Kidney (tissue), 22 donors: ENCODE measurements at places on chromosomes 12 and 14. TPM values are rescaled to one million over a fixed set of nuclear protein-coding genes. Genes with fewer than 3 reads are reported as not detected.

SDSL gene
- 22.8 TPM for total RNA-seq

FAM181A gene
- not detected for total RNA-seq

PLEKHD1 gene
- 0.25 TPM for total RNA-seq

COQ6 gene
- total RNA-seq = 24.6 TPM

LRP6 gene
- 44.1 TPM for total RNA-seq

TAMALIN gene
- 52.3 TPM for total RNA-seq

CMKLR1 gene
- 25.7 TPM for total RNA-seq

ANKRD33 gene
- total RNA-seq = not detected

ALX1 gene
- total RNA-seq = 1.6 TPM

EML1 gene
- total RNA-seq = 35.9 TPM

ACOT6 gene
- not detected for total RNA-seq

RFX4 gene
- not detected for total RNA-seq

CD63 gene
- 1,130 TPM for total RNA-seq

IL31 gene
- total RNA-seq = not detected

GAS2L3 gene
- total RNA-seq = 12.6 TPM

OR4E2 gene
- not detected for total RNA-seq

WNT5B gene
- 4.8 TPM for total RNA-seq

KCNA1 gene
- not detected for total RNA-seq

TOMM20L gene
- total RNA-seq = not detected

FGD4 gene
- 55.5 TPM for total RNA-seq

MUCL1 gene
- total RNA-seq = not detected

GPR162 gene
- 5.0 TPM for total RNA-seq

TSHR gene
- 0.98 TPM for total RNA-seq

ZNF605 gene
- total RNA-seq = 15.2 TPM

GPR84 gene
- total RNA-seq = 1.7 TPM

RNU4-1 gene
- total RNA-seq = 3,016 TPM

AICDA gene
- total RNA-seq = not detected

C12orf54 gene
- not detected for total RNA-seq

SDR9C7 gene
- total RNA-seq = not detected

GPR137C gene
- 0.54 TPM for total RNA-seq

CCDC59 gene
- 29.2 TPM for total RNA-seq

ACOT4 gene
- total RNA-seq = 3.1 TPM

GPRC5A gene
- 60.6 TPM for total RNA-seq

CCDC198 gene
- total RNA-seq = 166 TPM

TAS2R20 gene
- total RNA-seq = 4.1 TPM

SLC22A17 gene
- total RNA-seq = 35.3 TPM

GAPDH gene
- total RNA-seq = 1,501 TPM

CLEC4C gene
- not detected for total RNA-seq

KRT78 gene
- total RNA-seq = not detected

CACNA1C gene
- 17.4 TPM for total RNA-seq

BAZ1A gene
- total RNA-seq = 20.8 TPM

KRT73 gene
- not detected for total RNA-seq

ATN1 gene
- total RNA-seq = 119 TPM

CISTR gene
- total RNA-seq = not detected

EML5 gene
- total RNA-seq = 2.8 TPM

ZDHHC17 gene
- 39.5 TPM for total RNA-seq

AMDHD1 gene
- total RNA-seq = 1.2 TPM

BCAT1 gene
- 15.5 TPM for total RNA-seq

FLRT2 gene
- 16.6 TPM for total RNA-seq

GLT1D1 gene
- total RNA-seq = 0.41 TPM

IQSEC3 gene
- 1.4 TPM for total RNA-seq

CCDC175 gene
- total RNA-seq = not detected

TAS2R8 gene
- not detected for total RNA-seq
